Smooth muscle cell of trachea (primary cell): ENCODE measurements at places on chromosomes 1 and 21. TPM values are rescaled to one million over a fixed set of nuclear protein-coding genes. Genes with fewer than 3 reads are reported as not detected.

Gene LRRC71
- not detected in 2 replicates for total RNA-seq

Gene CD1D
- total RNA-seq, result 0.50 TPM in 1 of 2 replicates, not detected in the other

Gene ZFP69B
- total RNA-seq, result 2.2 and 3.8 TPM in 2 replicates

Gene ETNK2
- 2.6 and 5.3 TPM in 2 replicates for total RNA-seq

Gene NOTCH2NLA
- total RNA-seq, result 63.3 and 121 TPM in 2 replicates

Gene ABCA4
- total RNA-seq, result 0.17 TPM in 1 of 2 replicates, not detected in the other

Gene CYP4Z1
- total RNA-seq, result not detected in 2 replicates

Gene FNDC10
- 1.6 and 4.1 TPM in 2 replicates for total RNA-seq

Gene FCGR3A
- not detected in 2 replicates for total RNA-seq

Gene CR1L
- not detected in 2 replicates for total RNA-seq

Gene PRELP
- total RNA-seq, result 0.73 and 4.3 TPM in 2 replicates

Gene PPM1J
- total RNA-seq, result 1.3 and 1.5 TPM in 2 replicates

Gene FAM72C
- total RNA-seq, result 1.5 TPM in 1 of 2 replicates, not detected in the other
